ENCODE measurements at places on chromosomes 6 and 20. TPM values are rescaled to one million over a fixed set of nuclear protein-coding genes. Genes with fewer than 3 reads are reported as not detected.

Gene C6orf15
- polyA plus RNA-seq: not detected

Gene ZKSCAN3
- 2.7 TPM for polyA plus RNA-seq

Gene RCAN2
- polyA plus RNA-seq: not detected

Gene C6orf58
- 0.42 TPM for polyA plus RNA-seq

Gene ARMH2
- polyA plus RNA-seq: not detected

Gene ALDH8A1
- not detected for polyA plus RNA-seq

Gene ZHX3
- polyA plus RNA-seq: 1.7 TPM

Gene E2F3
- polyA plus RNA-seq: 10.6 TPM

Gene IMPG1
- not detected for polyA plus RNA-seq

Gene RNF144B
- 0.13 TPM for polyA plus RNA-seq

Gene FAM217A
- polyA plus RNA-seq: 0.11 TPM

Gene PNPLA1
- polyA plus RNA-seq: not detected

Gene JARID2
- polyA plus RNA-seq: 7.4 TPM

Gene SPAG4
- 3.3 TPM for polyA plus RNA-seq

Gene PRPF6
- 99.6 TPM for polyA plus RNA-seq

Gene CTAGE9
- not detected for polyA plus RNA-seq

Gene SAMD5
- polyA plus RNA-seq: not detected

Gene IL17A
- polyA plus RNA-seq: not detected

Gene HLA-DRA
- polyA plus RNA-seq: 2,414 TPM

Gene C6orf163
- 0.64 TPM for polyA plus RNA-seq

Gene PTGIS
- polyA plus RNA-seq: not detected

Gene EFCAB8
- 0.02 TPM for polyA plus RNA-seq

Gene HMGCLL1
- polyA plus RNA-seq: not detected

Gene TMEM14A
- 81.7 TPM for polyA plus RNA-seq

Gene MGME1
- polyA plus RNA-seq: 35.8 TPM

Gene ACSS1
- polyA plus RNA-seq: 33.7 TPM

Gene BMP7
- not detected for polyA plus RNA-seq

Gene TFAP2B
- polyA plus RNA-seq: 0.12 TPM

Gene UNC93A
- polyA plus RNA-seq: not detected

Gene FAXC
- not detected for polyA plus RNA-seq

Gene CST5
- not detected for polyA plus RNA-seq

Gene PLCB1
- not detected for polyA plus RNA-seq

Gene OR2B6
- polyA plus RNA-seq: not detected

Gene CST4
- polyA plus RNA-seq: not detected

Gene PNLDC1
- polyA plus RNA-seq: not detected

Gene CRISP3
- not detected for polyA plus RNA-seq

Gene SNX21
- polyA plus RNA-seq: 0.65 TPM

Gene ZBTB46
- 0.43 TPM for polyA plus RNA-seq

Gene SLC16A10
- polyA plus RNA-seq: 8.5 TPM

Gene RFX6
- polyA plus RNA-seq: not detected

Gene NHLRC1
- 0.20 TPM for polyA plus RNA-seq

Gene GFOD1
- polyA plus RNA-seq: 17.9 TPM

Gene SNAP25
- polyA plus RNA-seq: not detected

Gene RNF39
- polyA plus RNA-seq: 0.09 TPM

Gene APCDD1L
- polyA plus RNA-seq: 0.25 TPM

Gene HFE
- polyA plus RNA-seq: 1.5 TPM

Gene LY6G6C
- polyA plus RNA-seq: not detected

Gene SIGLEC1
- polyA plus RNA-seq: not detected

Gene PTK7
- 2.9 TPM for polyA plus RNA-seq

Data from GM12878 (cell line).